ENCODE measurements at places on chromosomes 7 and 10.

DNA sequence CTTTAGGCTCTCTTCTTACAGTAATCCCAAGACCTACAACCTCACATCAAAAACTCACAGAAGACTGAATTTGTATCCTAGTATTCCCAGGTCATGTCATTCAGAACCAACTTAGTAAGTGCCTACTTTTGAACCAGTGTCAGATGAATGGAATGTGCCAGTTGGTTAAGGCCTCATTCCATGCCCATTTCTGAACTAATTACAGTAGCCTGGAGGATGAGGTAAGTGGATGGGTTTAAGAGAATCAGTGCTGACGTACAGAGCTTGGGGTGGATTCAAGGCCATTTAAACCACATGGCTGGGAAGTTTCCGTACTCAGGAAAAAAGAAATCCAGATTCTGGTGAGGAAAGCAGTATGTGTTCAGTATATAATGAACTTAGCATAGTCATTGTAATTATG lies 21.9 kb upstream of the FOXP2 start:
- DNase-seq = no peak

- DNase-seq = no peak
Measured at GRCh38 chr7:48389977-48390376, 218.7 kb downstream of the ABCA13 start.

DNA sequence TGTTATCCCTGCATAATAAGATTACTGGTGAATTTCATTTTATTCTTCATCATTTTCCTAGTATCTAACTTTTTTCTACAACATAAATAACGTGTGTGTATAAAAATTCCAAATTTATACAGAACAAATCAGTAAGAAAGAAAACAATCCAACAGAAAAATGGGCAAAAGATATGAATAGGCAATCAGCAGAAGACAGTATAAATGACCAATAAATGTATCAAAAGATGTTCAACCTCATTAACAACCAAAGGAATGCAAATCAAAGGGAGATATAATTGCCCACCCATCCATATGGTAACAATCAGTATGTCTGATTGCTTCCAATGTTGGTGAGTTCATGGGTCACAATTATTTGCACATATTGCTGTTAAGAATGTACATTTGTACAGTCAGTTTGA lies 13.5 kb downstream of the ERLIN1 start:
- no peak for DNase-seq

GRCh38 chr10:18703521-18703920 lies 44.3 kb downstream of the ARL5B start:
- DNase-seq = no peak

- peak; percentile 55 for DNase-seq
Measured at GRCh38 chr10:126350216-126350992, 37.9 kb downstream of the ADAM12 start.

- no peak for DNase-seq
Measured at GRCh38 chr10:106310596-106310995, 853.9 kb downstream of the SORCS1 start.

DNA sequence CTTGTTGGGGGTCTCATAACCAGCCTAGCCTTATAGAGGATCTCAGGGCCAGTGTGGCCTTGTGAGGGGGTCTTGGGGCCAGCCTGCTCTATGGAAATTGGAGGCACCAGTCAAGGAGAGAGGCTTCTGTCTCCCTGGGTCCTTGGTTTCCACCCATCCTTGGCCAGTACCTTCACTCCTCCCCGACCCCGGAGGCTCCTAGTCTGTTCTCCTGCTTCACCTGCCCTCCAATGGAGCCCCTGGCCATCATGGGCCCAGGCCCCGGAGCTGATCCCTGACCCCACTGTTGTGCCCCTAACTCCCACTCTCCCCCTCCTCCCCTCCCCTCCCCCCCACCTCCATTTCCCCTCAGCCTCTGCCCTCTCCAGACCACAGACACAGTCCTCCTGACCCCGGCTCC lies 29.7 kb downstream of the RASGEF1A start:
- DNase-seq = no peak

GRCh38 chr7:111005445-111005844 lies 85.5 kb upstream of the LRRN3 start:
- DNase-seq = no peak

Measured in A549 (cell line).